Amniotic stem cell (primary cell): ENCODE measurements at places on chromosomes 16 and 17.

GRCh38 chr16:12672986-12673385 lies 130.7 kb downstream of the CPPED1 start:
- no peak for DNase-seq

- DNase-seq = no peak
These were observed 4.4 kb downstream of the TRAP1 start for GRCh38 chr16:3712861-3713372.

DNA sequence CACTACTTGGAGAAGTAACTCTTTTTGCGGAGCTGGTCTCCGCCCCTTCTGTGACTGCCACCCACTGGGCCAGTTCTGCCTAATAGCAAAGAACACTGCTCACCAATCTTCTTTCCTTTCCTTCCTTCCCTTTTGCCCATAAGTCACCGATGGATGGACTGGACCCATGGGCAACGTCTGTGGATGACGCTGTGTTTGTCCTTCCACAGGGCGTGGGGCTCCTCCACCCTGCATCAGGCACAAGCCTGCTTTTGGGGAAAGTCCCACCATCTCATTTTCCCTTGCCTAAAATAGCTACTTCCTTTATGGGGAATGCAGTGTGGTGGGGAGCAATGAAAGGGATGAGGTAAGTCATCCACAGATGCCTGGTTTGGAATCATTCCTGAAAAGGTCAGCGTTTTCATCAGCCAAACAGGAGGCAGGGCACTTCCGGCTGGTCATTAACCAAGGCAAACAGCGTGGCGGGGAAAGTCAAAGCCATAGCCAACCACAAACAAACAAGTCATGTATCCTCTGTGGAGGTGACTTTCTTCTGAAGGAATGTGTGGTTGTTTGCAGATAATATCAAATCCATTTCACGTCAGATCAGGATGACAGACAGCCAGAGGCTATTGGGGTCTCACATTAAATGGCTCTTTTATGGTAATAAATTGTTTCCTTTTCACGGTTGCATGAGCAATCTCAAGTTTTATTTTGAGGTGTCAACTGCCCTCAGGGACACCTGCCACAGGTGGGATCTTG lies 30.7 kb upstream of the MED9 start:
- DNase-seq = peak; percentile 74

- DNase-seq = no peak
These were observed 92.9 kb downstream of the GPR139 start for GRCh38 chr16:19980632-19981265.

GRCh38 chr17:17546399-17547185 lies 44.9 kb downstream of the PEMT start:
- DNase-seq = no peak

DNA sequence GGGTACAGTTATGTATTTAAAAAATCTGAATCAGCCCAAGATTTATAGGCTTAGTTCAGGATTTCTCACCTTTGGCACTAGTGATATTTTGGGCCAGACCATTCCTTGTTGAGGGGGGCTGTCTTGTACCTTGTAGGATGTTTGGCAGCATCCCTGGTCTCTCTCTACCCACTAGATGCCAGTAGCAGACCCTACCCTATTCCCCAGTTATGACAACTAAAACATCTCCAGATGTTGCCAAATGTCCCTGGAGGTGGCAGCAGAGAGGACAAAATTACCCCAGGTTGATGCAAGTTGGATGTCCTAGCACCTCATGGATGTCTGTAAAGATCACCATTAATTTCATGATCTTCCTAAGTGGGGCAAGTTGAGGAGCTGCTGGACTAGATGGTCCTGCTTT lies 45.8 kb downstream of the SYT17 start:
- no peak for DNase-seq

GRCh38 chr16:30473231-30474073 lies 910 bp downstream of the ITGAL start:
- DNase-seq = no peak

- no peak for DNase-seq
These were observed 542.6 kb downstream of the TMEM114 start for GRCh38 chr16:8047736-8048135.
